ENCODE measurements at places on chromosomes 3 and 15.

GRCh38 chr3:60759439-60759838, 491.8 kb downstream of the FHIT start:
- DNase-seq, result no peak

- no peak for DNase-seq
These were observed 339.9 kb upstream of the KCNH8 start for GRCh38 chr3:18808429-18808828.

DNA sequence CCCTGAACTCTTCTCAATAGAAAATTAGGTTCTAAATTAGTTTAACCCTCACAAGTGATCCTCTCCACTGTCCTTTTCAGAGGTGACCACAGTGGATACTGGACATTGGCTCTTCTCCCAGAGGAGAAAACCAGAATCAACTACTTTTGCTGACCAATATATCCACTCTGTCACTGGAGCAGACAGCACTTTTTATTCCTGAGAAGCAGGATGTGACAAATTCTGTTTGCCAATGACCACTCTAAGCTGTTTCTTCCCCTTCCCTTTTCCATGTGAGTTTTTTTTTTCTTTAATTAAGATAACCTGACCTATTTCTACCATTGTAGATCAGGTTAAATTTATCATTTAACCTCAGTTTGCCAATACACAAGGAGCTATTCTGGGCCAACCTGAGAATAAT, 79.7 kb upstream of the ZNF280D start:
- no peak for DNase-seq

- no peak for DNase-seq
These were observed 44.0 kb upstream of the ETV5 start for GRCh38 chr3:186152889-186153292.

GRCh38 chr3:37899101-37899707, 37.5 kb downstream of the CTDSPL start:
- DNase-seq, result no peak

DNA sequence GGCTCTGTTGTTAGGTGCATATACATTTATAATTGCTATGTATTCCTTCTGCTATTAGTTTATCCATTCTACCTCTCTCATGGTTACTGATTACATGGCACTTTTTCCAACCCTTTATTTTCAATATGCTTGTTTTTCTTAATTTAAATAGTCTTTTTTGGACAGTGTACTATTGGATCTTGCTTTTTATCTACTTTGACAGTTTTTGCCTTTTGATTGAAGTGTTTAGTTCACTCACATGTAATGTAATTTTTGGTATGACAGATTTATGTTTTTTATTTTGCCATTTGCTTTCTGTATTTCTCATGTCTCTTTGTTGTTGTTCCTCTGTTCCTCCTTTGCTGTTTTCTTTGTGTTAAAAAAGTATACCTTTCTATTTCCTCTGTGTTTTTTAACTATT, 44.5 kb downstream of the TRPC1 start:
- DNase-seq, result no peak

DNA sequence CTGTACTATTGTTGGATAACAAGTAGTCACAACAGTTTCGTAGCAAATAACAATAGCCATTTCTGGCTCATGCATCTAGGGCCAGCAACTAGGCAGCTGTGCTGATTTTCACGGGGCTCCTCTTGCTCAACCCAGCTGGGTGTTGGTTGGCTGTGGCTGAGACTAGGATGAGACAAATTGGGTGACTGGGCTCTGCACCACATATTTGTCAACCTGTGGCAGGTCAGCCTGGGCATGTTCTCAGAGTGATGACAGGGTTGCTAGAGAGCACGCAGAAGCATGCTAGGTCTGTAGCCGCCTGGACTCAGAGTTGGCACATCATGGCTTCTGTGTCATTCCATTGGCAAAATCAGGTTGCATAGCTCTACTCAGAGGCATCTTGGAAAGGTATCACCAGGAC, 175.9 kb downstream of the OTOL1 start:
- DNase-seq, result no peak

GRCh38 chr3:50340147-50340447, 539 bp downstream of the RASSF1 start:
- DNase-seq, result no peak

All from HFF-Myc (cell line).